Activated effector memory CD4-positive, alpha-beta T cell treated with anti-CD3 and anti-CD28 coated beads, Interleukin-2, amount 50 U/mL, for 16 hours (primary cell): ENCODE measurements at places on chromosomes 16 and 17.

GRCh38 chr17:48954300-48954755 is 9.7 kb upstream of the SNF8 start:
- no peak for DNase-seq

DNA sequence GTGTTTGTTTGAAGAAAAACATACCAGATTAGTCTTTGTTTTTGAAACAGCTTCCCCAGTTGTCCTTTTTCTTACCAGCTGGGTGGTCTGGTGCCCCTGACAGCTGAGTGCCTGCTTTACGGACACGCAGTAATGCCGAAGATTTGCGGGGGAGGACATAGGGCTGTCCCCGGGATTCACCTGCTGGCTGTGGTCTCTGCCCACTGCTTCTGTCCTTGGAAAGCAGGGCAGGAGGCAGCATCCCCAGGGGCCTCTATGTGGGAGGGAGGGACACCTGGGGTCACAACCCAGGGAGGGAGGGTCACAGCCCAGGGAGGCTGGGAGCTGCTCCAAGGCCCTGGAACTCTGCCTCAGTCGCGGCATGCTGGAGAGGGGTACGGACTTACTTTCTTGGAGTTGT is 221.7 kb downstream of the NTN1 start:
- no peak for DNase-seq

DNA sequence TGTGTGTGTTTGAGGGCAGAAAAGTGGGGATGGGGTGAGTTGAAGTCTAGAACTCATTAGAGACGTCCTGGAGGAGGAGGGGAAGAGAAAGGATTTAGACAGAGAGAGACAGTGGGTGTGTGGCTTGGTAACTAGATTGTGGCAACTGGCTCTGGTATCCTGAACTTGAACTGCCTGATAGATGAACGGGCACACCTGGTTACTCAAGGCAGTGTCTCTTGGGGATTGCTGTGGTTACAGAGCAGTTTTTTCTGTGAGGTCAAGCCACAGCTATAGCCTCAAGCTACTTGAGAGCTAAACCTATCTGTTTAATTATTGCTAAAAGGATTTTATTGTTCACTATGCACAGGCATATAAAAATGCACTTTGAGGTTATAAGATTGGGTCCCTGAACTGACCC is 29.8 kb upstream of the MYH2 start:
- no peak for DNase-seq

DNA sequence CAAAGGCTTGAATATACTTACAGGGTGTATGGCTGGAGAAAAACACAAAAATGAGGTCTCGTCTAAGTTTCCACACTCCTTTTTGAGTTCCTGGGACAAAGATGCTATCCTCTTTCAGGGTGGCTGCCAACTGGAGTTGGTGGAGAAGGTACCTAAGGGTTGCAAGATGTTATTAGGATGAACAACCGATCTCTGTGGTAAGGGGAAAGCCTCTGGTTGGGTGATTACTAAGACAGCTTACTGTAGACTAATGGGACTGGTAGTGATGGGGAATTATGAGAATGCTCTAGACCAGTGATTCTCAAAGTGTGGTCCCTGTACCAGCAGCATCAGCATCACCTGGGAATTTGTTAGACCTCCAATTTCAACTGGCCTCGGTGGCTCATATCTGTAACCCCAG is 6.0 kb downstream of the ADAT1 start:
- DNase-seq, result no peak

- no peak for DNase-seq
Measured at GRCh38 chr16:89370081-89370511, 120.3 kb downstream of the ANKRD11 start.

- DNase-seq, result no peak
Measured at GRCh38 chr16:7422036-7422888, 89.6 kb downstream of the RBFOX1 start.

DNA sequence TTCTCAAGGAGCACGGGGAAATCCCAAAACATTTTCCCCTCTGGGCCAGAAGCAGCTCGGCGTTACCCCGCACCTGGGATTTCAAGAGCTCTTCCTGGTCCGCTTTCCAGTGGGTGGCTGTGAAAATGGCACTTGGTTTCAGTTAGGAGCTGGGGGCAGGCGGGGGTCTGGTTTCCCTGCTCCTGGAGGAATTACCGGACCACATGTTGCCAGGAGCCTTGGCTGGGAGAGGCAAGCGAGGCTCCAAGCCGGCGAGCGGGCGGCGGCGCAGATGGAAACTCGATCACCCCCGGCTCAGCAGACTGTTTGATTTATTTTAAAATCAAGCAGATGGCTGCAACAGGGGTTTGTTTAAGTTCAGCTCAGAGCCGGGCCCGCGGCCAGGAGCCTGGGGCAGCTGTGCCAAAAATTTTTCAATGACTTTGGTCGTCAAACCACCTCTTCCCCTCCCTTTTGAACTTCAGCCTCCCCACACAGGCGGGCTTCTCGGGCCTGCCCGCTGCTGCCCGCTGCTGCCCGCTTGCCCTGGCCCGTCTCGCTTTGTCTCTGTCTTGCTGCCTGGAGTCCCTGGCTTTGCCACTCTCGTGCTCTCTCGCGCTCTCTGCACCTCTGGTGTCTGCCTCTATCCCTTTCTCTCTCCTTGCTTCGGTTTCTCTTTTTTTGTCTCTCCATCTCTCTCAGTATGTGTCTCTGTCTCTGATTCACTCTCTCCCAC is 108.0 kb upstream of the CIBAR2 start:
- DNase-seq, result no peak

DNA sequence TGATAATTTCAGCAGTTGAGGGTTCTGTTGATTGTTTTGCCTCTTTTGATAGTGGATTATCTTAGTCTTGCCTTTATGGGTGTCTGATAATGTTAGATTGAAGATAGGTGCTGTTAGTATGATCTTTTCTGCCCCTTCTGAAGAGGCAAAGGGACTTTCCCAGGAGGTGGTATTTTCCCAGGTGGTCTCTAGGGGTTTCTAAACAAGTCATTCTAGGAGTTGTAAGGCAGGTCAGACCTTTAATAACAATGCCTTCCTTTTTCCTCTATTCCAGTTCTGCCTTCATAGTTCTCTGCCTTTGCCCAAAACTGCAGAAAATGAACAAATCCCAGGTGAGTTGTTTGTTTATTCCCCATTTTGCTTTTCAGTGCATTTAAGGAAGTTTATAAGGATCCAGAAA is 4.3 kb downstream of the ZFP1 start:
- DNase-seq, result no peak
